Naive thymus-derived CD8-positive, alpha-beta T cell (primary cell): ENCODE measurements at places on chromosomes 13 and 19.

DNA sequence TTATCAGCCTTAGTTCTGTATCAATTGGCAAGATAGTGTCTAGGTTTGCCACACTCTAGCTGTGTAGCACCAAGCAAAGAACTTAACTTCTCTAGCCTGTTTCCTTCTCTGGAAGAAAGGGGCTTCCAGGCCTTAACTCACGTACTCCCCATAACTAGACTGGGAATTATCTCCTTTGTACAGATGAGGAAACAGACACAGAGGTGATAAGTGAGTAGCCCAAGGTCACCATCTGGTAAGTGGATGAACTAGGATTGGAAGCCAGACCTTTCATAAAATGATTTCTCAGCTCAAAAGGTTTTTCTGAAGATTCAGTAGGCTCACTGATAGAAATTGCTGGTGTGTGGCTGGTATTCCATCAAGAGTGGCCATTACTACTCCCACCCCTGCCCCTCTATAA, 3.1 kb downstream of the ZNF428 start:
- DNase-seq, result no peak

GRCh38 chr13:33169273-33169980, 116.1 kb downstream of the STARD13 start:
- no peak for DNase-seq

GRCh38 chr13:89897681-89898080, 1449.8 kb upstream of the MIR17HG start:
- no peak for DNase-seq

- no peak for DNase-seq
Observed at GRCh38 chr13:39536906-39537305, 66.1 kb downstream of the LHFPL6 start.

DNA sequence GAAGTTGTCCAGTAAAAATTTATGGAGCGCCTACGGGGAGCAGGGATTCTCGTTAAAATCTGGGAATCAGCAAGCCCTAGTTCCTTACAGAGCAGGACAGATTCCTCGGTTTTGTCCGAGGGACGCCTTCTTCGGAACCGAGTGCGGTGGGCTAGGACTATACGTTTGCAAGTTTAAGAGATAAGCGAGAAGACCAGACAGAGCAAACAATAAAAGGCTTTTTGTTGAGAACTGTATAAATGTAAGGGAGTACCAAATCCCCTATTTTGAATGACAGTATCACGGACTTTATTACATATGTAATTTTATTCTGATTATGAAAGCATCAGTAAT, 971 bp upstream of the ANKRD10 start:
- no peak for DNase-seq

GRCh38 chr19:3365836-3366752, at the start of gene NFIC:
Gene NFIC, plus strand, starts transcription at chr19:3366583. Its CDS starts 54 bp downstream, at chr19:3366637.
- no peak for DNase-seq

DNA sequence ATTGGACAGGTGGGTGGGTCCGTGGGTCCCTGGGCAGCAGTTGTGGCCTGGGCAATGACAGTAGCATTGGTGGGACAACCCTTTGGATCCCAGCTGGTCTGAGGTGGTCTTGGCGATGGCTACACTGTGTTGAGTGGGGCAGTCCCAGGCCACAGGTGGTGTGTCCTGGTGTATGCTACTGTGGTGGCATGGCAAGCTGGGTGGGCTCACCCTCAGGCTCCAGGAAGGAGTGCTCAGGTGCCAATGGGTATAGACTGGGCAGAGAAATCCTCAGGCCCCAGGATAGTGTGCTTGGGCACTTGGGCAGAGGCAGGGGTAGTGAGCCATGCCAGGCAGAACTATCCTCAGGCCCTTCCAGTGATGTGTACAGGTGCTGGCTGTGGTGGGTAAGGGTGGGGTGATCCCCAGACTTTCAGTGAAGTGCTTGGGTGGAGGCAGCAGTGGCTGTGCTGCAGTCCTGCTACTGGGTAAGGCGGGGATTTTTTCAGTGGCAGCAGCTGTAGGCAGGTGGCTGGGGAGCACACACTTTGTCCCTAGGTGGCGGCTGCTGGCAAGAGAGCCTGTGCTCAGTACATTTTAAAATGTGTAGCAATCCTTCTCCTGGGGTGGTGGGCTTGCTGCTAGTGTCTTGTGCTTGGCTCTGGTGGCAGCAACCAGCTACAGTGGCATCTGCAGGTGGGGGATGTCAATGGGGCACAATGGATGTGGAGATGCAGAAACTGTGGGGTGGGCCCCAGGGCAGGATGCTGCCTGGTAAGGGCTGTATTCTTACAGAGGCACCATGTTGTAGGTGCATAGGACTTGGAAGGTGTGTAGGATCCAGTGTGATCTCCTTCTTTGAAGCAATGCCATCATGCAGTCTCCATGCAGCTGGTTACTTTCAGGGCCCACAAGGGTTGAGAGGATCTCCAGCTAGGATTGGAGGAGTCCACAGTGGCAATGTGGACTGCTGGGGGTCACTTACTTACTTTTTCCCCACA, 64.9 kb downstream of the DNAJC3 start:
- no peak for DNase-seq

DNA sequence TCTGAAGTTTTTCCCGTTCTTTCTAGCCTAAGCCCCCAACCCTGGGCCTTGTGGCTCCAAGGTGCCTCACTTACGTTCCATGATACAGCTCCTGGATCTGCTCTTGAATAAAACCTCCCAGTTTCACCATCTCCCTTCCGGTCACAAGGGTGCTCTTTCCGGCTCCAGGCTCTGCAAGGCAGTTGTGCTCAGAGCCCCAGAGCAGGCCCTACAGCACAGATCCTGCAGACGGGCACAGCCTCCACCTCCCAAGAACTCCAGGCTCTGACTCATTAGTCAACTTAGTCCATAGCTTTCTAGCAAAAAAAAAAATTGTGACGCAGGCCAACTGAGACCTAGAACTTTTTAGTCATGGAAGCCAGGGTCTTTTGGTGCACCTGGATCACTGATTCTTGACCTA, 33.9 kb upstream of the SLC7A10 start:
- DNase-seq, result no peak

DNA sequence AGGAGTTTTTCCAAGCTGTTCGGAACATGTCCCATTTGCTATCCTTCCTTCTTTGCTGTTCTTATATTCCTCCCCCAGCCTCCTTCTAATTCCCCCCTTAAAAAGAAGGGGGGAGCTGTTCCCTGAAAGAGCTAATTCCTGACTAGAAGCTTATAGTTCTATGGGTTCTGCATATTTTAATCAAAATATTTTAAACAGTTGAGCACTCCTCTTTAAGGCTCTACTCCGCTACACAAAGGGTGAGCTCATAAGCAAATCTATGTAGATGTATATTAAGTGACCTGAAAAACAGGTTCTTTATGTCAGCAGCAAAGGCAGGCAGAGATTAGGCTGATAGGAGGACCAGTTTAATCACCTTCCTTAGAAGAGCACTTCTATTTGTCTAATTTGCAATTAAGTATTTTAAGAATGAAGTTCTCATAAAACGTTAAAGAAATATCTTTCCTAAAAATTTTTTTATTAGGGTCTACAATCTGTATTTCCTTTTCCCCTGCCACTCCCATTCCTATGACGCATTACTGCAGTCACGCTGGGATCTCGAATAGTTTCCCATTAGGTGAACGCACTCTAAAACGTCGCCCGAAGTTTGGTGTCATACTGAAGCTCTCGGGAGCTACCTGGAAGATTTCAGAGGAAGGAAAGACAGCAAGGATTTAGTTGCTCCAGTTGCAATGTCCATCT, 5.2 kb downstream of the EFNB2 start:
- no peak for DNase-seq

DNA sequence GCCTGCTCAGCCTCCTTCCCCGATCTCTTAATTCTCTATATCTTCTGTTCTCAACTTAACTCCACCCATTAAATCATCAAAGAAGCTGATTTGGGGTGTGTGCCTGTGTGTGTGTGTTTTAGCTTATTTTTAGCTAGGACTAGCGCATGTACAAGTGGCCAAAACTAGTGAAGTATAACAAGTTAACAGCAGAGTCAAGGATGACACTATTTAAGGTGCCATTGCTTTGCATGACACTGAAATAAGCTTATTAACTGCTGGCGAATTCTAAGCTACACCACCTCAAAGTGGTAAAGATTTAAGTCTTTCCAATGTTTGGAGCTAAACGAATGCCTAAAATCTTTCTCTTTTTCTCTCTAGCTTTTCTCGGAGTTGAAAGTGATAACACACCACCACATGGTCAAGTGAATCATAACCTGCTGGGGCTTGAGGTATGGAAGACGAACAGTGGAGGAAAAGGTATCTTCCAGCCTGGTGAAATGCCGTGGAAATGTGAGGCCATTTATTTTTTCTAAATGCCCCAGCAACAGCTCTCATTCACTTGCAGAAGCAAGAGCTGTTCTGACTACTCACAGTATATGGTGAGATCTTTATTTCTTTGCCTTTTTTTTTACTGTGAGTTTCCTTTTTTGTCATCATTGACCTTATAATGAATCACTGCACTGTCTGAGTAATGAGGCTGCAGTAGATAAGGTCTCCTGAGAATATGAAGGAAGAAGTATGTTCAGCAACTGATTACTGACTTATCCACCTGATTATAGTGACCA, 570.3 kb downstream of the PCDH9 start:
- DNase-seq, result no peak

DNA sequence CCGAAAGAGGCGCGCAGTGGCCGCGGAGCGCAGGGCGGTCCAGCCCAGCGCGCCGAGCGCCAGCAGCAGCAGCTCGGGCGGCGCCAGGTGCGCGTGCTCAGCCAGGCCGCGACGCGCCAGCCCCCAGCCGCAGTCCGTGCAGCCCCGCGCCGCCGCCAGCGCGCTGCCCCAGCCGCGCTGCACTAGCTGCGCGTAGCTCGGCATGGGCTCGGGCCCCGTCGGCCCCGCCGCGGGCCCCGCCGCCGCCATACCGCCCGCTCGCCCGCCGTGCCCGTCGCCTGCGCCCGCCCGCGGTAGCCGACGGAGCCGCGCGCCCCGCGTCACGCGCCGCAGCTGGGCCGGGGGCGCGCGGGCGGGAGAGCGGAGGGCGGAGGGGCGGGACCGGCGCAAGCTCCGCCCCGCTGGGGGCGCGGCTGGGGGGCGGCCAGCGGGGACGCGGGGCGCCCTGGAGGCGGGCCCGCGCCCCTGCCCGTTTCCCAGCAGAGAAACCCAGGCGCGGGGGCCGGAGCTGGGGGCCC, at the start of gene CERS1:
Gene CERS1, minus strand, starts transcription at position 335 of the 518 bp plus-strand sequence. Its CDS starts 86 bp downstream, at position 249.
- no peak for DNase-seq
